ENCODE measurements at places on chromosomes 7 and 10.

- H3K4me1 ChIP-seq: peaks cover 10% of the 10 kb centered on the region
- peak; percentile 96 for DNase-seq
- H3K36me3 ChIP-seq: peaks cover 74% of the 10 kb centered on the region
- H3K4me3 ChIP-seq: no peak overlapping the region
- H3K27ac ChIP-seq: peak overlapping the region; percentile 86
Observed at GRCh38 chr10:132774902-132775863, 10.8 kb downstream of the NKX6-2 start.

GRCh38 chr7:34949361-34949760 is 87.9 kb downstream of the DPY19L1 start:
- DNase-seq: no peak
- H3K27ac ChIP-seq: no peak overlapping the region
- H3K4me1 ChIP-seq: no peaks in the 10 kb centered on the region
- peaks cover 39% of the 10 kb centered on the region for H3K36me3 ChIP-seq
- H3K4me3 ChIP-seq: no peak overlapping the region
- H3K27me3 ChIP-seq: no peaks in the 10 kb centered on the region

DNA sequence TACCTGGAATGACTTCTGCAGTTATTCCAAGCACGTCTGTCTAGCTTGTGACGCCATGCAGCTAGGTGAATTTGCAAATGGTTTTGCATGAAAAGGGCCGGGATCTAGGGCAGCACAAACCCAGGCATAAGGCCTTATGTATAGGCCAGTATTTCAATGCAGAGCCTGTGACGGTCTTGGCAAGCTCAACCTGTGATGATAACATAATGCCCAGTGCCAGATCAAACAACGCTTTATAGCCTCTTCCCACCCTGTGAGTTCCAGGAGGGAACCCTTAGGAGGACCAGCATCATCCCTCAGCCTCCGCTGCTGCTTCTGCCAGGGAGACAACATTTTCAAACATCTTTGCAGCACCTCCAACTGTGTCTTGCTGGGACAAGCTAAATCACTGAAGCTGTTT is 390.7 kb downstream of the INHBA start:
- H3K4me3 ChIP-seq: no peak overlapping the region
- no peaks in the 10 kb centered on the region for H3K4me1 ChIP-seq
- no peaks in the 10 kb centered on the region for H3K36me3 ChIP-seq
- H3K27ac ChIP-seq: no peak overlapping the region
- no peaks in the 10 kb centered on the region for H3K27me3 ChIP-seq

- H3K27me3 ChIP-seq: no peaks in the 10 kb centered on the region
- peak overlapping the region; percentile 4 for H3K27ac ChIP-seq
- H3K4me3 ChIP-seq: no peak overlapping the region
- no peak for DNase-seq
- no peaks in the 10 kb centered on the region for H3K36me3 ChIP-seq
- peaks cover 31% of the 10 kb centered on the region for H3K4me1 ChIP-seq
Observed at GRCh38 chr10:625751-626711, 63.4 kb downstream of the DIP2C start.
